NCI-H510A (cell line): ENCODE measurements at places on chromosomes 13 and 19.

DNA sequence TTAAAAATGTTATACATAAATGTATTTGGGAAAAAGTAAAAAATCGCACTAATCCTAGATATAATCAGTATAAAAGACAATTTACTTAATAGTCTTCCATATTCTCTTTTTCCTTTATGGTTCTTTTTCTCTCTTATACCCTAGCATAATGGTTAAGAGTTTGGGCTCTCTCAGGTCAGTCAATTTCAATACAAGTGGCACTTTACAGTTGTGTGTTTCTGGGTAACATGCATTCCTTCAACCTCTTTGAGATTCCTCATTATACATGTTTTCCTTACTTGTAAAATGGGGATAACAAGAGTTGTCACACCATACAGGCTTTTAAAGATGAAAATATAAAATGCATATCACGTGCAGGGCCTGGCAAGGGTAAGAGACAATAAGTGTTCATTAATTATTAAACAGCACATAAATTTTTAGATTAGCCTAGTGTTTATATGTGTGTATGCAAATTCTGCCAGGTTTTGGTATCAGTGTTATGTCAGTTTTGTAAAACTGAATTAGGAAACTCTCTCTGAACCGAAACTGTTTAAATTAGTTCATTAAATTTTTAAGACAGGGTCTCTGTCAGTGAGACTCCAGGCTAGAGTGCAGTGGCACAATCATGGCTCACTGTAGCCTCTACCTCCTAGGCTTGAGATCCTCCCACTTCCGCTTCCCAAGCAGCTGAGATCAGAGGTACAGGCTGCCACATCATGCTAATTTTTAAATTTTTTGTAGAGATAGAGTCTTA, 49.8 kb downstream of the ELF1 start:
- DNase-seq = no peak

- DNase-seq = no peak
These were observed 53.6 kb upstream of the FRY start for GRCh38 chr13:31978021-31978420.

GRCh38 chr13:63900406-63900805, 2484.8 kb upstream of the PCDH20 start:
- no peak for DNase-seq

GRCh38 chr19:31100981-31101380, 248.3 kb downstream of the TSHZ3 start:
- no peak for DNase-seq

- no peak for DNase-seq
These were observed 18.3 kb downstream of the CCDC97 start for GRCh38 chr19:41328157-41328841.
